ENCODE measurements at places on chromosomes 5 and 9.

DNA sequence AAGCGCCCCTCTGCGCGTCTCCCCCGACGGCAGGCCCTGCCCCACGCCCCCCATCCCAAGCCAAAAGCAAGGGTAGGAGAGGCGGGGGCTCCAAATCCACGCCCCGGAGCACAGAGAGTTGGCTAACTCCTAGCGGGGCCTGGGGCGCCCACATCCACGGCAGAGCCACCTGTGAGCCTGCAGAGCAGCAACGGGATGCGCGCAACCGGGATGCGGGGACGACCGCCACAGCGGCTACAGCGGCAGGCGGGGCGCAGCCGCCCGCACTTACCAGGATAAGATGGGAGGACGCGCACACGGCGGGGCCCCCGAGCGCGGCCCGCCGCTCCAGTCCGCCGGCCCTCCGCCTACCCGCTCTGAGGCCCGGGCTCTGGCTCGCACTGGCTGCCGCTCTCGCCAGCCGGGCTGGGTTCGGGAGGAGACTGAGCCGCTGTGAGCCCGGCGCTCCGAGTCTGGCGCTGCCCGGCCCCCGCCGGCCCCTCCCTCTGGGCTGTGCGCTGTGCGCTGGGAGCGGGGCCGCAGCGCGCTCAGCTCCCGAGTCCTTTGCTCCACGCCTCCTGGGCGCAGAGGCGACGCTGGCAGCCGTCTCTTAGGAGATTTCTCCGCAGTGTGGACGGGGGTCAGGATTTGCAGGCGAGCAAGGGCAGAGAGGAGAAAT, at the start of gene SLC24A2:
TSS of gene SLC24A2 (minus strand) at position 424 of the 658 bp plus-strand sequence.
- DNase-seq = no peak

DNA sequence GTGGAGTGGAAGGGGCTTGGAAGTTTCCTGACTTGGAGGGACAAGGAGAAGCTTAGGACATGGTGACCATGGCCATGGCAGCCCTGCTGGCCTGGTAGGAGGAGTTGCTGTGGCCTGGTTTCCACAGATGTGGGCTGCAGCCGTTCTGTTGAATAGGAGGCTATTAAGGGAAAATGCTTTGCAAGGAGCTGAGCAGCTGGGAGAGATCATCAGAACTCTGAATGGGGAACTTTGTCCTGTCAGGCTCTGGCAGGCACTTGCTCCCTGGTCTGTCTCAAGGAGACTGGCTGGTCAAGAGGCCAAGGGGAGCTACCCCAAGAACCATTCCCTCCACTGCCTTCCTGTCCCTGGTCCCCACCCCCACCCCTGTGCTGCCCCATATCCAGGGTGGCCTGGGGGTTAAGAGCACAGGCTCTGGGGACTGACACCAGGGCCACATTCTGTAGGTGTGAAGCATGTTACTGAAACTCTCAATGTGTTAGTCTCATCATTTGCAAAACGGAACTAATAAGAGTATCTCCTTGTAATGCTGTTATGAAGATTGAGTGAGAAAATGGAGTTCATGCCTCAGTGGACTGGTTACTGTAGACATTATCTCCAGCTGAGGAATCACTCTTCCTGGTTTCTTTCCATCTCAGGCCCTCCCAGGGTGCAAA, 84.0 kb upstream of the ARAP3 start:
- DNase-seq = no peak

- no peak for DNase-seq
Measured at GRCh38 chr5:158992037-158992740, 107.5 kb downstream of the EBF1 start.

DNA sequence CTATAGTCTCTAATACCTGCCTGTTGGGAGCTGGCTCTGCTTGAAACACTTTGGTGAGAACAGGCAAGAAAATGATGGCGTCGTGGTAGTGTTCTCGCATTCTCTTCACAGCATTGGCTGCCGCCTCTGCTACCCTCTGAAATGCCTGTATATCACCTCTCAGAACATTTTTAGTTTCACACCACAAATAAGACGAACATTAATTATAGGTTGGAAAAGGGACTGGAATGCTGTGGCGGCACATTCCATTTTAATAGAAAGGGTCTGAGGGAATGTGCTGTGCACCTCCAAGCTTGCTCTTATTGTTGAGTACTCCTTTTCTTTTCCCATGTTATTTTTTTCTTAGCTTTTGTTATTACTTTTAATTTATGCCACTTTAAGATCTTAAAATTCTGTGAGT, 134.6 kb upstream of the HMHB1 start:
- no peak for DNase-seq

DNA sequence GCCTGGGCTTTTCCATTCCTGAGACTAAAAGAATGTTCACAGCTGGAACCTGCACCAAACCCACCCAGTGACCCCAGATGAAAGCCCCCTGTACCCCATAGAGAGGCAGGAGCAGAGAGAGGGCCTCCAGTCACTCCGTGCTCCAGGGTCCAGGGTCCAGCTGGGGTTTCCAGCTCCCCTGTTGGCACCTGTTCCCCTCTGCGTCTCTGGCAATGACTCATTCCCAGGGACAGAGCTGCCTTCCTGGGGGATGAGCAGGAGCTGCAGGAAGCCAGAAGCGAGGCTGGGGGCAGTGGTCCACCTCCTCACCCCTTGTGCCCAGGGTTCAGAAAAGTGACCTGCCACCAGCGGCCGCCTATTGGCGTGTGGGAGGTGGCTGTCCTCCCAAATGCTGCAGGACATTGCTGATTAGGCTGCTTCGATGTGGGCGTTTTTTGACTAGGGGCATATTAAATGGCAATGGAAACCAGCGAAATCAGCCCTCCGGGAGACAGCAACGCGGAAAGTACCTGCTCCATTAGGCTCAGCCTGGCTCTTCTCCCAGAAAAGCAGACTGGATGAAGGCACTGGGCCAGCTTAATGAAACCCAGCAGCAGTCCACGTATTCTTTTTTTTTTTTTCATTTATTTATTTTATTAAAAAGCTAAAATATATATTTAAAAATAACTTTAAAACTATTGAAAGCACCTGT, 97.4 kb downstream of the DAP start:
- DNase-seq = peak; percentile 64

GRCh38 chr9:69232135-69232534, 58.1 kb downstream of the TJP2 start:
- no peak for DNase-seq

GRCh38 chr5:147075187-147075586, 159.6 kb upstream of the STK32A start:
- DNase-seq = no peak

DNA sequence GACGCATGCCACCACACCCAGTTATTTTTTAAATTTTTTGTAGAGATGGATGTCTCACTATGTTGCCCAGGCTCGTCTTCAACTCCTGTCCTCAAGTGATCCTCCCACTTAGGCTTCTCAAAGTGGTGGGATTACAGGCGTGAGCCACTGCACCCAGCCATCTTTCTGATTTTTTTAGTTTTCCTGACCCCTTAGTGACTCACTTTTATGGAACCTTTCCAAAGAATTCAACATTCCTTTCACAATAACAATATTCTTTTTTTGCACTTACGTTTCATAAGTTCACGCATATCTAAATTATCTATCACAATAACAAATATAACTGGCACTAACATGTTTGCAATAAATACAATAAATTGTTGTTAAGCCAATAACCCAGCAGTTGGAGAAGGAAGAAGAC, 8.5 kb downstream of the ELOVL7 start:
- no peak for DNase-seq

- DNase-seq = no peak
Measured at GRCh38 chr5:61687371-61687770, 355.3 kb downstream of the ZSWIM6 start.
